Naive thymus-derived CD8-positive, alpha-beta T cell (primary cell): ENCODE measurements at places on chromosomes 4 and X. TPM values are rescaled to one million over a fixed set of nuclear protein-coding genes. Genes with fewer than 3 reads are reported as not detected.

The OPRPN gene
- polyA plus RNA-seq, result not detected

GRCh38 chr4:156686120-156686519 is 285.5 kb downstream of the PDGFC start:
- H3K27ac ChIP-seq, result no peak overlapping the region
- no peaks in the 10 kb centered on the region for H3K27me3 ChIP-seq
- no peak overlapping the region for H3K4me3 ChIP-seq
- no peak for DNase-seq

DNA sequence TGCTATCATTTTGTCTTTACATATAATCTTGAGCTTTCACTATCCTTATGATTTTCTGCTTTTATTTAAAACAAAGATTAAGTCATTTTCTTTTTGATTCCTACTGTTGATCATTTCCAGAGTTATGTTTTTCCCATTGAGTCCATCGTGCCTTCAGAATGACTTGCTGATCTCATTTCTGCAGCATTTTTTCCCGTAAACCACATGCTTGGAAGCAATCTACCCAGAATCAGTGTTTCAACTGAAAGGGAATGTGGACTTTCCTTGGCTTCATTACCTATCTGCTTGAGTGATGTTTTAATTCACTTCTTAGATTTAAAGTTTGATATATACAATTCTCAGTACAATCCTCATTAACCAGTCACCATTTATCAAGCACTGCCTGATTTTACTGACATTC is 192.4 kb upstream of the FSTL5 start:
- no peaks in the 10 kb centered on the region for H3K36me3 ChIP-seq
- H3K27ac ChIP-seq, result no peak overlapping the region
- no peak for DNase-seq

GRCh38 chrX:53281963-53282695 is 745 bp upstream of the IQSEC2 start:
- peaks cover 25% of the 10 kb centered on the region for H3K4me1 ChIP-seq
- H3K27me3 ChIP-seq, result no peaks in the 10 kb centered on the region
- no peak for DNase-seq
- no peak overlapping the region for H3K4me3 ChIP-seq

DNA sequence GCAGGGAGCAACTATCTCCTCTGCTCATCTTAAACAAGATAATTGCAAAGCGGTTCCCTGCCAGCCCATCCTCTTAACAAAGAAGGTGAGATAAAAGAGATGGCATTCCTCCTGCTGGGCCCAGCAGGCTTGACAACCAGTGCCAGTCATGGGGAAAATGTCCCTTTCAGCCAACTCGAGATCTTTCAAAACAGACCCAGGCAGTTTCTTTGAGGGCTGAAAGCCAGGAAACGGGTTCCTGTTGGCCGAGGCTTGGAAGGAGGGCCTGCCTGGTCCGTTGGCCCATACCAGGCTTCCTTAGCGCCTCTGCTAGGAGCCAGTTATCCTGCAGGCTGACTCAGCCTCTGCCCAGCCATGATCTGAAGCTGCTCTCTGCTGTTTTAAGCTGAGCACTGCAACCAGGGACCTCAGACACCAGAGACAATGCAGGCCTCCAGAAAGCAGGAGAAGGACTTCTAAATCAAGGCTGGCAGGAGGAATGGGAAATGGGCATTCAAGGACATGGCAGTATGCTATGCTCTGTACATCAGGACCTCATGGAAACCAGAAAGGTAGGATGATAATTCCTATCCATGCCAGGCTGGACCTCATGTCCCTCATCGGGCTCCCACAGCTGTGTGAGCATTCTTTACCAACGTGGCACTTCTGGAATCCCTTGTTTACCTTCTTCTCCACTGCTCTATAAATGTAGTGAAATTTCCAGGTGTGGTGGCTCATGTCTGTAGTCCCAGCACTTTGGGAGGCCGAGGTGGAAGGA is 42.4 kb upstream of the SLC2A9 start:
- peak overlapping the region; percentile 14 for H3K27ac ChIP-seq
- H3K4me1 ChIP-seq, result no peaks in the 10 kb centered on the region
- no peak overlapping the region for H3K4me3 ChIP-seq

GRCh38 chr4:128930051-128930450 is 120.6 kb downstream of the JADE1 start:
- H3K36me3 ChIP-seq, result peaks cover 41% of the 10 kb centered on the region
- no peak overlapping the region for H3K4me3 ChIP-seq
- no peak overlapping the region for H3K27ac ChIP-seq
- H3K27me3 ChIP-seq, result no peaks in the 10 kb centered on the region
- no peak for DNase-seq

GRCh38 chr4:3644849-3645627 is 112.8 kb upstream of the LRPAP1 start:
- no peak overlapping the region for H3K4me3 ChIP-seq
- H3K27me3 ChIP-seq, result peaks cover 9% of the 10 kb centered on the region
- H3K4me1 ChIP-seq, result no peaks in the 10 kb centered on the region
- no peaks in the 10 kb centered on the region for H3K36me3 ChIP-seq
- H3K27ac ChIP-seq, result no peak overlapping the region

DNA sequence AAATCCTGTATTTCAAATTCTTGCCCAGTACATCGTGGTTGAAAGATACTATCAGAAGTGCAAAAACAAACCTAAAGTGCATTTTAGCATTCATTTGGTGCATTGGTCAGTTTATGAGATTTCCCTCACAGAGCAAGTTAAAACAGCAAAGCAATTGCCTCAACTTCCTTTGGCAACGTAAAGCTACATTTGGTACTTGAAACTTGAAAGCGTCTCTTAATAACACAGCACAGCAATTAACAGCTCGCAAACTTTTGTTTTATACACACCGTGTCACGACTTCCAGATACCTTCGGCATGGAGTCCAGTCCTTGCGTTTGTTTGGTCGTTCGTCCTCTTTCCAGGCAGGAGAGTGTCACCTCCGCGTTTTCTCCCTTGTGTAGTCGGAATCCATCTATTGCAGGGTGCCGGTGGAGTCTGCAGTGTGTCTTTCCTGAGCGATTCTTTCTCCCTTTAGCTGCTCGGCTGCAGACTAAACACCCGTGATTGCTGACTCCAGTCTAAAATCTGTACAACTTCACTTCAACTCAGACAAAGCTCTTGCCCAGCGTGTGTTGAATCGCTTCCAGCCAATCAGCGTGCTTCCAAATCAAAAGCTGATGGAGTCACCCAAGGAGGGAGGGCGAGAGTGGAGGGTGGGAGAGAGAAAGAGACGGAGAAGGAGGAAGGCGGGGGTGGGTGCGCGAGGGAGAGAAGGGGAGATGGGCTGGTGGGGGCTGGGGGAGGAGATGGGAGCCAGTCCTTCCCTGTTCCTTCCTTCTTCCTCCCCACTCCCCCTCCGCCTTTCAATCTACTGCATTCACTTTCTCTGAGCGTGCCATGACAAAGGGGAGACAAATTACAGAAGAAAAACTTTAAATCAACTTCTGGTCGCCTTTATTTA is at the start of gene PCDH18:
Gene PCDH18 (minus strand): TSS at position 509 of the 883 bp plus-strand sequence. CDS start 406 bp downstream, at position 103.
- peaks cover 9% of the 10 kb centered on the region for H3K4me1 ChIP-seq
- no peak within 1 kb of the TSS for H3K4me3 ChIP-seq
- DNase-seq, result no peak
- H3K36me3 ChIP-seq, result no peaks in the 10 kb centered on the region

- peak overlapping the region; percentile 24 for H3K27ac ChIP-seq
- no peak overlapping the region for H3K4me3 ChIP-seq
- peaks cover 1% of the 10 kb centered on the region for H3K4me1 ChIP-seq
- no peaks in the 10 kb centered on the region for H3K27me3 ChIP-seq
- H3K36me3 ChIP-seq, result peaks cover 2% of the 10 kb centered on the region
Measured at GRCh38 chr4:140004922-140005627, 148.9 kb downstream of the MAML3 start.

GRCh38 chr4:73576381-73576780 is 43.9 kb downstream of the RASSF6 start:
- H3K27ac ChIP-seq, result no peak overlapping the region
- no peak for DNase-seq
- H3K4me1 ChIP-seq, result no peaks in the 10 kb centered on the region
- H3K4me3 ChIP-seq, result no peak overlapping the region
- no peaks in the 10 kb centered on the region for H3K27me3 ChIP-seq

DNA sequence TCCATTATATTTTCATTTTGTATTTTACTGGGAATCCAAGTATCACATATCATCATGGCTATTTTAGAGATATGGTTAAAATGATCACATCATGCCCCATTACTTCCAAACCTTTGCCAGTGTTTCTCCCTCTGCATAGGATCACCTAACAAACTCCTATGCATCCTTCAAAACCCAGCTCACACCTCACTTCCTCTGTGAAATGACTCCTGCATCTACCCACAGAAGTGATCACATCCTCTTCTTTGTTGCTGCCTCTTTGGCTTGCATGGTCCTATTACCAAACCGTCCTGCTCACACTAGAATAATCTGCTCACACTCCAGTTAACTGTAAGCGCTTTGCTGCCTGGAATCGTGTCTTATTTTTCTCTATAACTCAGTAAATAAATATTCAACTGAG is 74.7 kb upstream of the C4orf50 start:
- DNase-seq, result no peak
- no peaks in the 10 kb centered on the region for H3K27me3 ChIP-seq
- H3K36me3 ChIP-seq, result no peaks in the 10 kb centered on the region
- H3K27ac ChIP-seq, result no peak overlapping the region

- no peak overlapping the region for H3K27ac ChIP-seq
- no peaks in the 10 kb centered on the region for H3K36me3 ChIP-seq
- no peak for DNase-seq
- H3K4me1 ChIP-seq, result no peaks in the 10 kb centered on the region
- H3K4me3 ChIP-seq, result no peak overlapping the region
Measured at GRCh38 chr4:136935305-136935704, 597.0 kb downstream of the PCDH18 start.

DNA sequence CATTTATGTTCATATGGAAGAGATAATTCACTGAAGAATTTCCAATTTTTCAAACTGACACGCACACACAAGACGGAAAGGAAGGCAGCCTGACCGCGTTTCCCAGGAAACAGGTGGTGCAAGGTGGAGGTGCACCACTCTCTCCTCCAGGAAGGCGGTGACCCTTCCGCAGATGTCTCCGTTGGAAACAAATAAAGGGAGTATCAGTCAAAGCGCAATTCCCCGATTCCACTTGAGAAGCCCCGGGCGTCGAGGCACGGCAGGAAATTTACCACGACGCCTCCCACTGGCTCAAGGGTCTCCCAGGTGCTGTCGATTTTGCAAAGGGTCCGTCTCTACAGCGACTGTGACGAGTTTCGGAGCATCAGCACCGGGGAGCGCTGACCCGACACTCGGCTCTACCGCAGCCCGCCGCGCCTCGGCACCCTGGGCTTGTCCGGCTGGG is 770 bp upstream of the TIGD2 start:
- H3K4me1 ChIP-seq, result peaks cover 14% of the 10 kb centered on the region
- H3K27me3 ChIP-seq, result no peaks in the 10 kb centered on the region
- peak overlapping the region; percentile 92 for H3K4me3 ChIP-seq
- no peak for DNase-seq
